ENCODE measurements at places on chromosomes 16 and 17.

DNA sequence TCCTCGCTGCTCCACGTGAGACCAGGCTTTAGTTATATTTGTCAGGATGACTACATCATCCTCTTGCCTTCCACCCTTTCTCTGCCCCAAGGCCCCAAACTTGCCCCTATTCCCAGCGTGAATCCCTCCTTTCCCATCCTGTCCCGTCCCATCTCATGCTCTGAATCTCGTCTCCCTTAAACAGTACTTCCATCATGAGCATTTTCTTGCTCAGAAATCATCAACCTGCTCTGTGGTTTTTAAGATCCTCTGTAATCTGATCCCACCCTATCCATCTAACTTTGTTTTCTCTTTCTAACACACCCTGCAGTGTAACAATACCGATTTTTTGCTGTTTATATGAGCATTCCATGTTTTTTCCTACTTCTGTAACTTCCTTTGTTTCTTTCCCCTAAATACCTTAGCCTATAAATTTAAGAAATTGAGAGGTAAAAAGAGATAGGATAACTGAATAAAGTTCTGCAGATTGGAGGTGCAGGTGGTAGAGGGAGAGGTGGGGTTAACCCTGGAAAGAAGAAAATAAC lies 39.7 kb downstream of the MRTFB start:
- no peak for DNase-seq

- DNase-seq: no peak
These were observed 294.7 kb upstream of the MAF start for GRCh38 chr16:79895053-79895916.

DNA sequence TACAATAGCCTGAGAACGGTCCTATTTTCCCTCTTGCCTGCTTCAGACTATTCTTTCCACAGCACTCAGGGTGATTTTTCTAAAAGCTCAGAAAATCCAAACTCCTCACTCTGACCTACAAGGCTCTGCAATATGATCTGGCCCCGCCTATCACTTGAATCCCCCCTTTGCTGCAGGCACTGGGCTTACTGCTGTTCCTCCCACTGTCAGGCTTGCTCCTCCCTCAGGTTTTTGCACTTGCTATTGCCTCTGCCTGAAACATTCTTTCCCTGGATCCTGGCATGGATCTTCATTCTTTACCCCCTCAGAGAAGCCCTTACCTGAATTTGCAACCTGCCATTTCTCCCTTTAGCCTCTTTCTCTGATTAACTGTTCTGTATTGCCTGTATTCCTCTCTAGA lies 52.3 kb downstream of the RPGRIP1L start:
- no peak for DNase-seq

DNA sequence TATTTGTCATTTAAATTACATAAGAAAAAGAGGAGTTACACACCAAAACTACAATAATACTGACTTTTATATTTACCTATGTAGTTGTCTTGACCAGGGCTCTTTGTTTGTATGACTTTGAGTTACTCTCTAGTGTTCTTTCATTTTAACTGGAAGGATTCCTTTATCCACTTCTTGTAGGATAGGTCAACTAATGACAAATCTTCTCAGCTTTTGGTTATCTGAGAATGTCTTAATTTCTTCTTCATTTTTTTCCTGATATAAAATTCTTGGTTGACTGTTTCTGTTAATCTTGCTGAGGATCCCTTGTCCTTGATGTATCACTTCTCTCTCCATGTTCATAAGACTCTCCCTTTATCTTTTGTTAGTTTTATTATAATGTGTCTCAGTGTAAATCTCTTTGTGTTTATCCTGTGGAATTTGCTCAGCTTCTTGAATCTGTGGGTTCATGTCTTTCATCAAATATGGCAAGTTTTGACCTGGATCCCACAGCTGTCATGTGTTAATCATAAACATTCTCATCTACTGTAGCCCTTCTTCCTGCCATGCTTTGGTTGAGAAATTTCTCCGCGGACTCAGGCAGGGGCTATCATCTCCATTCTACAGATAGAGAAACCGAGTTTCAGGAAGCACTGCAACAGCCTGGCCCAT lies 5.4 kb downstream of the PRSS41 start:
- DNase-seq: no peak

- DNase-seq: no peak
These were observed 60.3 kb downstream of the RMI2 start for GRCh38 chr16:11405331-11406176.

DNA sequence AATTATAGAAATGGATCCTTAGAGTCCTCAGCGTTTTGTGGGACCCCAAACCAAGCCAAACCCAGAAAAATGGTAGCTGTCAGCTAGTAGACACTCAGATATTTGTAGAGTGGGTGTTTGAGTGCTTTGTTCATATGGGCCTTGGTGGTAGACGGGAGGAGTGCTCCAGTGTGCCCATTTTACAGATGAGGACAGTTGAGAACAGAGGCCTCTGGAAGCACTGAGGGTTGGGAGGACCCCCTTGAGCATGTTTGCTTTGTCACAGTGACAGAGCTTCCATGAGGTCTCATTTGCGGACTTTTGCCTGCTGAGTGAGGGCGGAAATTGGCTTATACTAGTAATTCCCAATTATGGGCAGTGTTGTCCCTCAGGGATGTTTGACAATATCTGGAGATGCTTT lies 111.7 kb downstream of the ABCC6 start:
- no peak for DNase-seq

GRCh38 chr16:50037662-50038220 lies 12.7 kb downstream of the CNEP1R1 start:
- DNase-seq: no peak

GRCh38 chr16:79051313-79051712 lies 549.2 kb downstream of the MAF start:
- DNase-seq: no peak

DNA sequence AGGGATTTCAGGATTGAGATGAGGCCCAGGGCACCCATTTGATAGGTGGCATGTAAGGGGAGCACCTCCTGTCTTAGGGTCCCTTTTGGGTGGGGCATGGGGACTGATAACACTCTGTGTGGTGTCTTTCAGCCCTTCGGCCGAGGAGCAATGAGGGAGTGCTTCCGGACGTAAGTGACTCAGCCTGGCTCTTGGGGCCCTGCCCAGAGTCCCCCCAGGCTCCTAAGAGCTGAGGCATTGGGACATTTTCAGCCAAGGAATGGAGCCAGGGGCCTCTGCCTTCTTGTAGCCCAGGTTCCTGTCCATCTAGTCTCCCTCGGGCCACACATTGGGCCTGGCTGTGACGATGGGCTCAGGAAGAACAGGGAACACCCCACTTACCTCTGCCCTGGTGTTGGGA lies 44.4 kb downstream of the EEF2K start:
- no peak for DNase-seq

DNA sequence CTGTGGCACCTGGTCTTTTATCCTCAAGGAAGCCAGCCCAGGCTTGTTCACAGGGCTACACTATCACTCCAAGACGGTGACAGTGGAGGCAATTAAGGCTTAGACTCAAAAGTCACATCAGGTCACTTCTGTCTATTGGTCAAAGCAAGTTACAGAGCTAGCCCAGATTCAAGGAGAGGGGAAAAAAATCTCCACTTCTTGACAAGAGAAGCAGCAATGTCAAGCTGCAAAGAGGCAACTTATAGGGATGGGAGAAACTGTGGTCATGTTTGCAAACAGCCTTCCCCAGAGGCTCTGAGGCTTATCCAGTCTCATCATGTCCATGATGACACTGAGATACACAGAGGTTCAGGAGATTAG lies 31.6 kb downstream of the SERPINF1 start:
- no peak for DNase-seq

DNA sequence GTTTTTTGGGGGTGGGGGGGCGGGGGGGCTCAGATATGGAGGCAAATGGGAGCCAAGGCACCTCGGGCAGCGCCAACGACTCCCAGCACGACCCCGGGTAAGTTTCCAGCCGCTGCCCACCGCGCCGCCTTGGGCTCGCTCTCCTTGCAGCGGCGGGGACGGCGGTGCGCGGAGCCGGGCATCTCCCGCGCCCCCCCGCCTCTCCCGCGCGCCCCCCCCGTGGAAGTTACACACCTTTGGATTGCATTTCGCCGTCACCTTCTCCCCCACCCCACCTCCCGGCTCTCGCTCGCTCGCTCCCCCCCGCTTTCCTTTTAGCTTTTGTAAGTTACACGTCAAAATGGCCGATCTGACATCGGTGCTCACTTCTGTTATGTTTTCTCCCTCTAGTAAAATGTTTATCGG lies 387 bp downstream of the MSI2 start:
- DNase-seq: peak; percentile 34

DNA sequence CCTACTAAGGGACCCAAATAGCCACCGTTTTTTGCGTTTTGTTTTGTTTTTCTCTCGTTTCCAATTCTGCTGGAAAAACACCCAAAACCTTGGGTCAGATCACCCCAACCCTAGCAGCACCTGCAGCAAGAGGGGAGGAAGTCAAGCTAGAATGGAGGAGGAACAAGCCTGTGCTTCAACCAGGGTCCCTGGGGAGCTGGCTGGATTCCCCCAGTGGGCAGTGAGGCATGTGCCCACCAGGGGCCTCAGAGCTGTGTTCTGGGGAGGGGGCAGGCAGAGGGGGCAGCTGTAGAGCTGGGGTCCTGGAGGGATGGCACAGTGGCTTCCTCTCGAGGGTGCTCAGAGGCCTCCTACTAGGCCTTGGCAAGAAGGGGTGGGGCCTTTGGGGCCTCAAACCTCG lies 6.5 kb downstream of the CD79B start:
- no peak for DNase-seq

GRCh38 chr16:29154088-29154487 lies 169.2 kb downstream of the LAT start:
- no peak for DNase-seq

- DNase-seq: no peak
These were observed 315.6 kb downstream of the WWOX start for GRCh38 chr16:78415013-78415412.

DNA sequence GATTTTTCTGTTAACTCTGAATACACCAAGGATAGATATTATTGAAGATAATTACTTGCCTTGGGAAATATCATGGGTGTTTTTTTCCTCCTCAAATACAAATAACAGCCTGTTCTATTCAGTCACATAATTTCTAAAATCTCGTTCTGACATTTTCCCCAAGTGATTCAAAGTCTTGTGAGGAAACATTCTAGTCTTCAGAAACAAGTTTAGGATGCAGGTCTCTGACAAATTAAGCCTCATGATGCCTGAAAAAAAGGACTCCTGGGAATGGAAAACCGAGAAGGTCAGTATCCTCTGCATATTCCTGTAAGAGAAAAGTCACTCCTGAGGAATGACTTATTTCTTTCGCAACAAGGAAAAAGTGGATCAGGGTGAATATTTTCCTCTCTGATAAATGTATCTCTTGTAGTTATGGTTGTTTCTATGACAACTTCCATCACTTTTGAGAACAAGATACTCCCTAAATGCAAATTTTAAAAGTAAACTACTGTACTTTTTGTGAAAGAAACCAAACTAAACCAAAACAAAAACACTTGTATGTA lies 384.6 kb downstream of the CNTNAP4 start:
- no peak for DNase-seq

- DNase-seq: no peak
These were observed 217.8 kb downstream of the CDRT15L2 start for GRCh38 chr17:20797292-20797691.

DNA sequence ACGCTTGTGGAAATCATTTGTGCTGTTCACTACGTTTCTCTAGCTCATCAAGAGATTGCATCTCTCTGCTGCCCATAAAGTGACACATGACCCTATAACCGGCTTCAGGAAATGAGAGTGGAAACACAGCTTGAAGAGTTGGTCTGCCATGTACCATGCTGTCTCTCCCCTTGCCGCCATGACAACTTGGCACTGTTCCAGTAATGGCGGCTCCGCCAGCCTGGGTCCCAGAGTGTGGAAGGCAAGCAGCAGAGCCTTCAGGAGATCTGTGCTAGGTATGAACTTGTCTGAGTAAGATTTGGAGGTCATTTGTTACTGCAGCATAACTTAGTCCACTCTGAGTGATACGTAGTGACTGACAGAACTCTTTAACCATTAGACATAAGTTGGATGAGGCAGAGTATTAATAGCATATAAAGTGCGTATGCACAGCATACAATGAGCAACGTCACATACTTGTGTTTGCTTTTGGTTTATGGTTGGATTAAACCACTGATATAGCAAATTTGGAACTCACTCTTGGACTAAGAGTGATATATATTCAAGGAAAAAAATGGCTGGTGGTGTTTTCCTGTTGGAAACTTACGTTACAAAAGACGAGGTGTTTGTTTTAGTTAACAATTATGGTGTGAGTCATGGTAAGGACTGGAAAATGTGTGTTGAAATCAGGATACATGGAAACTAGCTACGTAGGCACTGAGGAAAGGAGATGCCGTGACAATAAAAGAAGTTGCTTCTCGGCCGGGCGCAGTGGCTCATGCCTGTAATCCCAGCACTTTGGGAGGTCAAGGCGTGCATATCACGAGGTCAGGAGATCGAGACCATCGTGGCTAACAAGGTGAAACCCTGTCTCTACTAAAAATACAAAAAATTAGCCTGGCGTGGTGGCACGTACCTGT lies 24.4 kb upstream of the PMP22 start:
- no peak for DNase-seq

GRCh38 chr17:79862771-79863440 lies 23.7 kb upstream of the CBX4 start:
- no peak for DNase-seq

DNA sequence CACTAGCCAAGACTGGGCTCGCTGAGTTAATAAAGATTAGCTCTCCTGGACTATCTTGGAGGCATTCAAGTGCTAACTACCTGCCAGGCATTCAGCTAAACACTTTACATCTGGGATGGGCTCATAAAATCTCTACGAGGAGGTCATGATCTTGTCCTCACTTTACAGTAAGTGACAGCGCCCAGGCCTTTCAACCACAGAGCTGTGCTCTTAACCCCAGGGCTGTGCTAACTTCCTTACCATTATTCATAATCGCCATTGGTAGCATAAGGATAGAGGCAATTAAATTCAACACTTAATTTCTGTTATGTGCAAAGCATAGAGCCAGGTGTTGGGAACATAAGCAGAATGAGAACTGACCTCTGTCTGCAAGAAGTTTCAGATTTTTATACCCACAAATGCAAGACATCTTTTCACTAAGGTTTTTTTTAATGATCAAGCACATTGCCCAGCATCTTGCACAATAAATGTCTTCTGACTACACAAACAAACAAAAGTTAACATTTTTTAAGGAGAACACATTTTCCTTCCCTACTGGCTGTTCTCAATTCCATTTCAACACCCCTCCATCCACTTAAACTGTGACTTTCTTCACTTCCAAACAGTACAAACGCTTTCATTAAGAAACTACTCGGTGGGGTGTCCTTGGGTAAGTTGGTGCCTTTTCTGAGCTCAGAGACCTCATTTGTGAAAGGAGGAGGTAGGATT lies 172.3 kb downstream of the C16orf78 start:
- DNase-seq: no peak

DNA sequence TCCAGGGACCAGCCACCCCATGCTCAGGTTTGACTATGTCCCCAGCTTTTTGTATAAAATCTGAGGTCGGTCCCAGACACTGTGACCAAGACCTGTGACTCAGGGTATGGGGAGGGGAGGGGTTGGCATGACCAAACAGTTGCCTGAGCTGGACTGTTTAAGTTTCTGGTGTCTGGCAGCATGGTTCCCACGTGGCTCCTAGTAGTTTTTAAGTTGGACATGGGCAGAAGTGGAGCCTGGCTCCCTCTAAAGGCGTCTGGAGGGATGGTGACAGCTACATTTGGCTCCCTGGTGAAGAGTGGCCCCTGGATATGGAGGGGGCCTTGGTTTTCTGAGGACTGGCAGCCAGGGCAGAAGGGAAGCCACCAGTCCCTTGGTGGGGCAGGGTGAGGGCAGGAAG lies 7.9 kb downstream of the SMCR8 start:
- DNase-seq: peak; percentile 20

- DNase-seq: no peak
These were observed 8.6 kb downstream of the SARM1 start for GRCh38 chr17:28379814-28380801.
